ENCODE measurements at places on chromosomes 3 and 15.

- no peak for DNase-seq
Observed at GRCh38 chr3:105584003-105584790, 217.5 kb downstream of the ALCAM start.

DNA sequence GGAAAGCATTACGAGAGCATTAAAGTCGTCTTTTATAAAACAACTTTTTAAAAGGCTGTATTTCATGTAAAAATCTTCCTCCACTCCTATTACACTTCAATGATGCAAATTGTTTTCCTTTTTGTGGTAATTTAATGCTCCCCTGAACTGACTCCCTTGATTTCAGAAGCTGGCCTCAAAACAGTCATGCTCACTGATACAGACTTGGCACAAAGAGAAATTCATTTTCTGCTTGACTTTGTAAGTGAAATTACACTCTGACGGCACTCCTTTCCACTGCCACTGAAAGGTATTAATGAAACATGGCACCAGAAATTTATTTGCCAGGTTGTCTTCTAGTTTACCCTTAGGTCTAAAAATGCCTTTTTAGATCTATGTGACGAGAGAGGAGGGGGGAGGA lies 215.5 kb downstream of the LRRC3B start:
- no peak for DNase-seq

DNA sequence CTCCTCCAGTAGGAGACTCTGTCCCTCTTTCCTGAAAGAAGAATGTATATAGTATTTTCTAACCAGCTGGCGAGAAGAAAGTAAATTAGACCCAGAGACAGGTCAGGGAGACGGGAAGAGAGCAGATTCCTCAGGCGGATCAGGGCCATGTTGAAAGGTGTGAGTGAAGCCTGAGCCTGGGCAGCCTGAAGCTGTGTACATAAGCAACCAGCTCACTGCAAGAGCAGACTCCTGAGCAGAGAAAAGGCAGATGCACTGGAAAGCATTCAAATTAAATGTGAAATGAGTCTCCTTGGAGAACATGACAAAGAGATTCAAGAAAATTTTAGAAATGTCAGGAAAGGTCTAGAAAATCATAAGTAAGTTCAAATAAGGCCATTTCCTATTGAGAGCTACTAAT lies 165.8 kb downstream of the GOLIM4 start:
- peak; percentile 39 for DNase-seq

DNA sequence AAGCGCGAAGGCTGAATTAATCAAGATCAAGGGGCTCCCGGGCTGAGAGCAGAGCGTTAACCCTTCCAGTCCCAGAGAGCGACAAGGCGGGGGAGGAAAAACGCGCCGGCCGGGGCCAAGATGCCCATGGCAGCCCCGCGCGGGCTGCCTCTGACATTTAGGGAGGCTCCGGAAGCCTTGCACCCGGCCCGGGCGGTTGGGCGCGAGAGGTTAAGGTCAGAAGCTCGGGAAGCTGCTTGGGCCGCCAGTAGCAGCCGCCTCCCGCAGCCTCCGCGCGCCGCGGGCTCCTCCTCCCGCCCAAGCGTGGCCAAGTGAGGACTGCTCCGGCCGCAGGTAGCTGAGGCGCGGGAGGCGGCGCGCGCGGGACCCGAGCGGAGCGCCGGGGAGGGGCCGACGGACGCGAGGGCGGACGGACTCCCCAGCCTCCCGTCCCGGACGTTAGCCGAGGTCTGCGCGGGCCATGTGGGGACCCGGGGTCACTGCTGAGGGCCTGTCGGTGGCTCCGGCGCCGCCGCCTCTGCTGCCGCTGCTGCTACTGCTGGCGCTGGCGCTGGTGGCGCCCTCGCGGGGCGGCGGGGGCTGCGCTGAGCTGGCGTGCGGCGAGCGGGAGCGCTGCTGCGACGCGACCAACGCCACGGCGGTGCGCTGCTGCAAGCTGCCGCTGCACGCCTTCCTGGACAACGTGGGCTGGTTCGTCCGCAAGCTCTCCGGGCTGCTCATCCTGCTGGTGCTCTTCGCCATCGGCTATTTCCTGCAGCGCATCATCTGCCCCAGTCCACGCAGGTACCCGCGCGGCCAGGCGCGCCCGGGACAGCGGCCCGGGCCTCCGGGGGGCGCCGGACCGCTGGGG lies at the start of gene C3orf80:
TSS of gene C3orf80 (plus strand) at position 247 of the 850 bp plus-strand sequence. CDS start at position 461, 214 bp downstream.
- DNase-seq = peak; percentile 56

- no peak for DNase-seq
Observed at GRCh38 chr15:83998486-83998885, 237.1 kb upstream of the GOLGA6L4 start.

- no peak for DNase-seq
Observed at GRCh38 chr15:66714543-66714981, 12.5 kb downstream of the SMAD6 start.

- peak; percentile 45 for DNase-seq
Observed at GRCh38 chr15:64046421-64047153, at the start of gene DAPK2. Gene DAPK2 (minus strand): TSS chr15:64046485. CDS start chr15:64040261, 6,224 bp downstream.

GRCh38 chr3:61912158-61912557 lies 350.8 kb downstream of the PTPRG start:
- DNase-seq = no peak

DNA sequence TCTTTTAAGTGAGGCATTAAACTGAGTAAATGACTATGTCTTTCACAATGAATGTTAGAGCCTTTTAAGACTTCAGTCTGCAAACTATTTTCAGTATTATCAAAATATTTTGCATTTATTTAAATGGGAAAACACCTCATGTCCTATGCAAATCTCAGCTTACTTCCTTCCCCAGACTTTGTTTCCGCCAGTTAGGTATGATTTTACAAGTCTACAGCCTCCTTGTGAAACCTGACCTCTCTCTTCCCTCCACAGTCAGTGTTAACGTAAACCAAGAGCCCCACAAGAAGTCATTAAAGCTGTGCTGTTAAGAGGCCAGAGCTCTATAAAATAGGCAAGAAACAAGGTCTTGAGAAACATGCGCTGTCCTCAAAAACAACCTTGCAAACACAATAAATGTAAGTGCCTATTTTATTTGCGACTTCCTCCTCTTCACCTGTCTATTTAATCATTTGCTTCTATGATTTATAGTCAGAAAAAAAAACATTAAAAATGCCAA lies 48.3 kb downstream of the PRTG start:
- no peak for DNase-seq

DNA sequence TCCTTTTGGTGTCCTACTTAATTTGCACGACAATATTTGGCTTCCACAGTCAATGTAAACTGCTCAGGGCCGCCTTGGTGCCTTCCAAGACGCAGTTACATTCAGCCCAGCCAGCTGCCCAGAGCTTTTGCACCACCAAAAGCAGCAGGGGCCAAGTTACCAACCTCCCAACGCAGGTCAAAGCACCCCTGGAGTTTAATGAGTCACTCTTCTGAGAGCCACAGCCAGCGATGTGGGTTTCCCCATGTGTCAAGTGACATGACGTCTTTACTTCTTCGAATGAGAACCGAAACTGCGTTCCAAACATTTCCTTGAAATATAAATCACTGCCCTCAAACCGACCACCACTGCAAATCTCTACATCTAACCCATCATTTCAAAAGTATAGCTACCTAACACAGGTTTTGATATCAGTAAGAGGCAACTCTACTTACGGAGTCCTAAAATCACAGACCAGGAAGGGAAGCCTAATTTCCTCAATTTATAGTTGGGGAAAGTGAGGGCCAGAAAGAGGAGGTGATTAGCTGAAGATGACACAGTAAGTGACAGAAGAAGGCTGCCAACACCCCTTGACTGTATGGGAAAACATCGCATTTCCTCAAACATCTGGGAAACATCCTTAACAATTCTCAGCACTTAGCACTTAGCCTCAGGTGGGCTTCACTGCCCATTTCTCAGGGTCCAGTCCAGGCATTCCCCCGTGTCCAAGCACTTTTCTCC lies 24.5 kb downstream of the MB21D2 start:
- DNase-seq = no peak

GRCh38 chr3:106593381-106593780 lies 724.6 kb upstream of the CBLB start:
- DNase-seq = no peak

Data from NCI-H345 (cell line).